ENCODE measurements at places on chromosomes 6 and 20.

GRCh38 chr6:46918806-46919205 is 2.9 kb downstream of the ADGRF5 start:
- no peak for DNase-seq

DNA sequence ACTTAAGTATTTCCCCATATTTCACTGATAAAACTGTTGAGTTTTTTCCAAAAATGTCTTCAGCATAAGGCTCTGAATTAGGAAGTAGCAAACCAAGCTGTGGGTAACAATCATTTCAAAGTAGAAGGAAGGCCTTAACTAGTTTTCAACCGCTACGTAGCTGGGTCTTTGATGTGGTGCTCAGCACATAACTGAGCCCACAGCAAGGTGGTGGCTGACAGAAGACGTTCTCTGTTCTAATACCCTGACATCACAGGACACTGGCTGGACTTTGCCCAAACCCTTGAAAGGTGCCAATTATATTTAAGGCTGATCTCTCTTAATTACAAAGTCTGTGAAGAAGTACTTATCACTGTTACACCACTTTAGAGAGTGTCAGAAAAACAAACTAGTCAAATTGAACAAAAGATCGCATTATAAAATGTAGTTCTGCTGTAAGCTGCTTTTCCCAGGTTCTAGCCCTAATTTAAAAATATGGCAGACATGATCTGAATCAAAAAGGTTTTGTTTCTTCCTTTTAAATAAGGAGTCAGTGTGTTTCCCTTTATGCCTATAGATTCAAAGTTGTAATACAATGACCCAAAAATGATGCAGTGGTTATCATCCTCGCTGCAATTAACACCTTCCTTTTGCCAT is 26.7 kb downstream of the MAN1A1 start:
- DNase-seq: no peak

DNA sequence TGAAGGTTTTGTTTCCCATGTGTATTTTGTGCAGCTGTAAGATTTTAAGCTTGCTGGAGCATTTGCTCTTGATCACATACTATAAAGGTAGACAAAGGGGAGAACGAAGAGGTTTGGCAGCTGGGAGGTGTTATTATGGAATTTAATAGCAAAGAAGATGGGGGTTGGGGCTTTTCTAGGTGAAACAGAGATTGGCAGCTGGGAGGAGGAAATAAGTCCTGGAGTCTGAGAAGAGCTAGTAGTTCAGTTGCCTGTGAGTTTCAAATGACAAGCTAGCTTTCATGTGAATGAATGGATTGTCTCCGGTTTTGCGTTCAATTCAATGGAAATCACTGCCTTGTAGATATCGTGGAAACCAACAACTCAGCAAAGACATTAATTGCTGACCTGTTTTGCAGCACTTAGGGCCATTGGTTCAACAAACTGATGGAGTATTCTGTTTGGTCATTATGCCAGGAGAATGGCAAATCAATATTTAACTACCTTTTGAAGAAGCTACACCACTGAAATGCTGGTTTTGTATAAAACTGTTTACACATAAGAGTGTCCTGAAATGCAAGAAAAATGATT is 38.1 kb upstream of the FLRT3 start:
- no peak for DNase-seq

DNA sequence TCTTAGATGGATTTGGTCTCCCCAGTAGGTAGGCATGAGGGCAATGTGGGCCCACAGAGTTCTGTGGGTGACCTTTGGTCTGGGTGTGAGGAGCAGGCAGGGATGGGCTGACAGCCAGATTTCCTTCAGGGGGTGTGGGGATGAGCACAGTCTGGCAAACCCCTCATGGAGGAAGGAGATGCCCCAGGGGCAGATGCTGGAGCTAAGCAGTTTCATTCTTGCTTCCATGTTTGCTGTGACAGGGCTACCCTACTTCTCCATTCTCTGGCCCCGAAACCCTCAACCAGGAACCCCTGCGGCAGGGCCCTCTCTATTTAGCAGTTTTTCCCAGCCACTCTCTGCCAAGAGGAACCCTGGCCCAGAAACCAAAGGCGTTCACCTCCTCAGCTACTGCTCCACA is 40.4 kb downstream of the GCLC start:
- no peak for DNase-seq

DNA sequence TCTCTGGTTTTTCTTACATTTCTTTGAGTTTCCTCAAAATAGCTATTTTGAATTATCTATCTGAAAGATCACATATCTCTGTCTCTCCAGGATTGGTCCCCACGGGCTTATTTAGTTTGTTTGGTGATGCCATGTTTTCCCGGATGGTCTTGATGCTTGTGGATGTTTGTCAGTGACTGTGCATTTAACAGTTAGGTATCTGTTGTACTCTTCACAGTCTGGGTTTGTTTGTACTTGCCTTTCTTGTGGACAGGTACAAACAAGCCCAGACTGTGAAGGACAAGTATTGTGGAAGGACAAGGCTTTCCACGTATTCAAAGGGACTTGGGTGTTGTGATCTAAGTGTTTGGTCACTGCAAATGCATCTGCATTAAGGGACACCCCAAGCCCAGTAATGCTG is 49.9 kb upstream of the TOP1 start:
- DNase-seq: no peak

DNA sequence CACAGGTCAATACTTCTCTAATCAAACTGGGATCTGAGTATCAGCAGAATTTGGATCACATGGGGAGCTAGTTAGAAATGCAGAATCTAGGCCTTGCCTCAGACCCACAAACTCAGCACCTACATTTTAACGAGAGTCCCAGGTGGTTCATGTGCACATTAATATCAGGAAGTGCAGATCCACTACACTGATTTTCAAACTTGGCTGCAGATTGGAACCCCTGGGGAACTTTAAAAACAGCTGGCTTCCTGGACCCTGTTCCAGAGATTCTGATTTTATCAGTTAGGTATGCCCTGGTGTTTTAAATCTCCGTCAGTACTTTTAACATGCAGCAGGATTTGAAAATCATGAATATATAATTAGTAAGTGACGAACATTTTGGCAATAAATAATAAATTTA is 1.9 kb upstream of the CST8 start:
- no peak for DNase-seq

DNA sequence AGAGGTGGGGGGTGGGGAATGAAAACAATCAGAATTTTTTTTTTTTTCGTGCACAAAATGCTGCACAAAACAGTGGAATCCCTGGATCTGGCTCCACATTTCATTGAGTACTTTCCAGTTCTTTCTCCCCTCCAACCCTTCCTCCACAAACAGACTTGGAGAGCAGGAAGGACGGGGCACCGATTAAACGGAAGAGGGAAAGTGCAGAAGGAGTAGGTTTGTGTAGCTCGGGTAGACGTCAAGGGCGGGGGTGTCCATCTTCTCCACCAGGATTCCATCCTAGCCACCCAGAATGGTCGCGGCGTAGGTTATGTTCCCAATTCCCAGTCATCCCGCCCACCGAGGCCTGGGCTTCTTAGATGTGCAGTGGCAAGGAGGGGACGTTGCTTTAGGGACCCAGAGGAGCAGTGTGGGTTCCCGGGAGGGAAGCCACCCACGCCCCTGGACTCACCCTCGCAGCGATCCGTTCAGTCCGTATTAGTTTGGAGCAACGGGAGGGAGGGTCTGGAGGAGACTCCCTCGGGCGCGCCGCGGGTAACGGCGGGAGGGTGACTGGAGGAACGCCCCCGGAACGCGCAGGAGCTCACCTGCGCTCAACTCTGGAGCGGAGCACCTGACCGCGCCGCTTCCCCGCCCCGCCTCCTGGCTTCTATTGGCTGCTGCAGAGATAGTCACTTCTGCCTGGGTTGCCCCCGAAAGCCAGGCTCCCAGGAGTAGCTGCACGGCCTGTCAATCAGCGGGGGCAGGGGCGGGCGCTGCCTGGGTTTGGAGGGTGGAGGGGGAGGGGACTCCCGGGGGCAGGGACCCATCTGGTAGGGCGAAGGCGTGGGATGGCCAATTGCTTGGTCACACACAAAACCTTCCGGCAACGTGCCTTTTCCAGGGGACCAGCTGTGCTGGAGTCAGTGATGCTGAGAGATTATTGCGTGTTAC is at the start of gene ENPP5:
TSS of gene ENPP5 (minus strand) at position 624 of the 933 bp plus-strand sequence. CDS start 2,718 bp downstream, outside the sequence.
- DNase-seq: peak; percentile 46

GRCh38 chr20:3227506-3227905 is 11.5 kb downstream of the SLC4A11 start:
- no peak for DNase-seq

DNA sequence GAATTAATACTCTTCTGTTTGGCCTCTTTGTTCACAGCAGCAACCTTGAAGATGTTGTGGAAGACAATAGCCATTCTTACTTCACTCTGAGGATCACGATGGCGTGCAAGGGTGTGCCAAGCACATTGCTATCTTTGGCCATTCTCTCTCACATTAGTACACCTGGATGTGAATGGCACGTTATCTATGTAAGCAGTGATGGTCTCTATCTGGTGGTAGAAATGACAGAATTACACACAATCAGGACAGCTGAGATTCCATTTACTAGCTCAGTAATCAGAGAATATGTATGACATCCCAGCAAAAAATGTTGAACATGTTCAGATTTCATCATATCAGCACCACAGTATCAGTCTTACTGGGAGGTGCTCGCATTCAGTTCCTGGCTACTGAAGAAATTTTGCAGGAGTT is 116.2 kb downstream of the LCA5 start:
- DNase-seq: no peak

GRCh38 chr20:53918949-53919361 is 151.4 kb downstream of the BCAS1 start:
- DNase-seq: no peak

DNA sequence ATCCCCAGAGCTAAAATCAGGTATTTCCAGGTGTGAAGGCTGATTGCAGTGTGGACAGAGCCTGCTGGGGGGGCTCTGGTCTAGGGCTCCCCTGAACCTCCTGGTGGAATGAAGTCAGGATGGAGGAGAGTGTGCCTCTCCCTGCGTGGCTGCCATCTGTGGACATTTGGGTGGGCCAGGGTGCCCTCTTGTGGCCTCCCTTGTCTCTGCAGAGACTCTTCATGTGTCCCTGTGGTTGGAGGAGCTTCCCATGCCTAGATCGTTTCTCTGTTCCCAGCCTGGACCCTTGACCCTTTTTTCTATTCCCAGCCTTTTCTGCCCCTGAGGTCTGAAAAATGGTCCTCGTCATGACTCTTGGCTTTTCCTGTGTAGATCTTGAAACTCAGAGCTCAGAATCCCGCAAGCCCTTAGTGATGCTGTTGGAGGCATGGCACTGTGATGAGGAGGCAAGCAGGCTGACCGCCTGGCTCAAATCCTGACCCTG is 9.9 kb upstream of the PSMF1 start:
- DNase-seq: peak; percentile 21

GRCh38 chr6:33744001-33744848 is 2.5 kb downstream of the IP6K3 start:
- peak; percentile 55 for DNase-seq

- DNase-seq: no peak
These were observed 12.7 kb downstream of the SYTL3 start for GRCh38 chr6:158662607-158662953.

- no peak for DNase-seq
These were observed 36.2 kb upstream of the PLCB1 start for GRCh38 chr20:8095648-8096572.

DNA sequence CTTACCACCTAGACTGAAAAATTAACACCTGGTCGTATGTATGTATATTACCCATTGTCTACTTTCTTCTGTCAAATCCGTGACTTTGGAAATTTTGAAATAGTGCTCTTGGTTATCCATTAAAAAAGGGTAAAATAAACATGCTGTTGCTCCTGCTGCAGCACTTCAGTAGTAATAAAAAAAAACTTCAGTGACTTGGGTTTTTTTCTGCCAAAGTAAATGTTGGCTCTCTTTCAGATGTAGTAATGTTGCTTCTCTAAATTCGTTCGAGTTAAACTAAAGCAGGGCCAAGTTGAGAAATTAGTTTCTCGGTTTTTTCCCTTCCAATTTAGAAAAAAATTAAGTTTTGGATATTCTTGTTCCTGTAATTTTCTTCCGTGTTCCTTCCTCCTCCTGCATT is 34.2 kb downstream of the JARID2 start:
- DNase-seq: no peak

- DNase-seq: no peak
These were observed 900.7 kb downstream of the TFAP2A start for GRCh38 chr6:9514146-9514545.

DNA sequence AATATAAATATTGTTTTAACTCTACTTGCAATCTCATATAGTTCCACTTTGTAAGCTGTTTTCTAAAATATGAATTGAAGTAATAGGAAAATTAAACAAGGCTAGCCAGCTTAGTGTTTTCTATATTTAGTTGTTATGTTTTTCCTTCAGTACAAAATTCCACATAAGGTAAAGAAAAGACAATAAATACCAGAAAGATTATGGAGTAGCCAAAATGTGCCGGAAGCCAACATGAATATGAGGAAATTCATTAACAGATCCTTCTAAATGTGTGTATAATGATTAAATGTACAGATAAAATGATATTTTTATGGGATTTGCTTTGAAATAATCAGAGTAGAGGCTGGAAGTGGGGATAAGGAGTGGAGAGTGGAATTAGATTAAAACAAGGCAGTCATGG is 52.5 kb upstream of the COL21A1 start:
- DNase-seq: no peak

DNA sequence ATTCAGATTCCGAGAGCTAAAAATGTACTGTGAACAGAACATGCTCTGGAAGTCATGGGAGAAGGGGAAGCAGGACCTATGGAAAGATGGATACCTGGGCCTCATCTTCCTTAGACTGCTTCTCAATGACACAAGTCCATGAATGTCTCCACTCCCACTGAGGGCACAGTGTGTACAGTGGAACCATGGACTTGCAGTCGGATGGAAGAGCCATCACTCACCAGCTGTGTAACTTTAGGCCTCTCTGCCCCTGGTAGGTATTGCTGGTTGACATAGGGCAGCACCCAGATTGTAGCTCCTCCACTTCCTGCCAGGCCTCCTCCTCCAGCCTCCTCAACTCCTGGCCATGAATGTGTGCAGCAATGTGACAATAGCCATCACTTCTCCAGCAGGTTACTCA is 52.5 kb downstream of the MAFB start:
- DNase-seq: no peak

DNA sequence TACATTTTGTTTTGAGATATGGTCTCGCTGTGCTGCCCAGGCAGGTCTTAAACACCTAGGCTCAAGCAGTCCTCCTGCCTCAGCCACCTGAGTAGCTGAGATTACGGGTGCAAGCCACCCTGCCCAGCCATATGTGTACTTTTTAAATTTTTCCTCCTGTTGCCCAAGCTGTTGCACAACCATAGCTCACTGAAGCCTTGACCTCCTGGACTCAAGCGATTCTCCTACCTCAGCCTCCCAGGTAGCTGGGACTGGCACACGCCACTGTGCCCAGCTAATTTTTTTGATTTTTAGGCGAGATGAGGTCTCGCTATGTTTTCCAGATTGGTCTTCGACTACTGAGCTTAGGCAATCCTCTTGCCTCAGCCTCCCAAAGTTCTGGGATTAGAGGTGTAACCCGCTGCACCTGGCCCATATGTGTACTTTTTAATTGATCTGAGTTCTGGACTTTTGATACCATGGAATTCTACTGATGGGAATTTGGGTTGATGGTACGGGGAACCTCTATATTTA is 44.9 kb downstream of the ITCH start:
- no peak for DNase-seq

GRCh38 chr6:102749210-102749971 is 1355.9 kb downstream of the GRIK2 start:
- DNase-seq: no peak

GRCh38 chr6:36735110-36736071 is 37.8 kb downstream of the RAB44 start:
- no peak for DNase-seq
